Activated T-cell treated with anti-CD3 and anti-CD28 coated beads, Interleukin-2, amount 50 U/mL, for 72 hours (primary cell): ENCODE measurements at places on chromosomes 5 and 9. TPM values are rescaled to one million over a fixed set of nuclear protein-coding genes. Genes with fewer than 3 reads are reported as not detected.

- no peaks in the 10 kb centered on the region for H3K4me1 ChIP-seq
- H3K27ac ChIP-seq, result no peak overlapping the region
- H3K36me3 ChIP-seq, result no peaks in the 10 kb centered on the region
- DNase-seq, result no peak
- no peak overlapping the region for H3K4me3 ChIP-seq
Observed at GRCh38 chr9:130331573-130331972, 66.0 kb downstream of the HMCN2 start.

DNA sequence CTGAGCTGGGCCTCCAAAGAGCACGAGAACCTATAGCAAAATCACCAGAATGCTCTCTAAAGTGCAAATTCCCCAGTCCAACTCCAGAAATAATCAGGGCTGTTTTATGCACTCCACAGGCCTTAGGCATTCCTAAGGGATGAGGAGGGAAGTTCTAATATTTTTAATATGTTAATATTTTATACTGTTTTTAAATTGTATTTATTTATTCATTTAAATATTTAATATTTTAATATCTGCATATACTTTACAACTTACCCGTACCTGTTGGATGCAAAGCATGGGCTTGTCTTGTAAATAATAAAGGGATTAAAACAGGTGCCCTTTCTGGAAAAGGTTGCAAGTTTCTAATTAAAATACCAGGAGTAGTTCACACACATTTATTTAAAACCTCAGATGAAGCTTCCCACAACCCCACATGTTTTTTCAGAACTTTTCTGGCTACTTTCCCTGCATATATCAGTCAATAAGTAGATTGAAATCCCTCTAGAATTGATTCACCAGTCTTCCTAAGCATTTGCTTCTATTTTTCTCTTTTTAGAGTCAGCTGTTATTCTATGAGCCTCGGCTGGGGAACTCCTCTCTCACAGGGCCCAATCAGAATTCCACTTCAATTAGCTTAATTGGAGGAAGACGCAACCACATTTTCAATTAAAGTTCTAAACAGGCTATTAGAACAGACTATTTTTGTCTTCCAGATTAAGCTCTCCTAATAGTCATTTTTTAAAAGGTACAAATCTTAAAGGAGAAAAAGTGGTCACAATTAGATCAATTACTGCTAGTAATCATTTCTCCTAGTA is 140.8 kb downstream of the CDH6 start:
- no peaks in the 10 kb centered on the region for H3K4me1 ChIP-seq
- no peak for DNase-seq
- no peak overlapping the region for H3K4me3 ChIP-seq
- no peak overlapping the region for H3K27ac ChIP-seq
- no peaks in the 10 kb centered on the region for H3K27me3 ChIP-seq

DNA sequence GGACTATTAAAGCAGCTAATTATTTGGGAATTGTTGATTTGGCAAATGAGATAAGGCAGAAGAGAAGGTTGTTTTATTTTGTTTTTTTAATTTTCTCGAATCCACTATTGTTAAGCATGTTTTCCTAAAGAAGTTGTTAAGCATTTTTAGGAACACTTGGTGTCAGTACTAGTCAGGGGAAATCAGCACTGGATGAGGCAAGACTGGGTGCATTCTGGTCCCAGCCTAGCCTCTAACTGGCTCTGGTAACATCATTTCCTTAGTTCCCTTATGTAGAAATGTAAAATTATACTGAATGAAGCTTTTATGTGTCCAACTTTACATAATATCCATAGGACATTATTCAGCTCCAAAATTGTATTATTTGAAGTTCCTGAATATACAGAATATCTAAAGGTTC is 196.1 kb downstream of the PCSK5 start:
- no peaks in the 10 kb centered on the region for H3K36me3 ChIP-seq
- no peak overlapping the region for H3K4me3 ChIP-seq
- H3K27me3 ChIP-seq, result no peaks in the 10 kb centered on the region
- H3K4me1 ChIP-seq, result no peaks in the 10 kb centered on the region
- DNase-seq, result no peak

- no peak for DNase-seq
- no peaks in the 10 kb centered on the region for H3K36me3 ChIP-seq
- H3K27ac ChIP-seq, result no peak overlapping the region
- peaks cover 51% of the 10 kb centered on the region for H3K27me3 ChIP-seq
- no peak overlapping the region for H3K4me3 ChIP-seq
Observed at GRCh38 chr5:172642486-172642885, 1.4 kb downstream of the NEURL1B start.

The PCDHB8 gene
- total RNA-seq, result not detected

The PCA3 gene
- not detected for total RNA-seq

GRCh38 chr5:165538065-165538464 is 2032.6 kb downstream of the MAT2B start:
- H3K4me3 ChIP-seq, result no peak overlapping the region
- H3K27ac ChIP-seq, result no peak overlapping the region
- no peak for DNase-seq
- no peaks in the 10 kb centered on the region for H3K4me1 ChIP-seq
